ENCODE measurements at places on chromosomes 4 and X. TPM values are rescaled to one million over a fixed set of nuclear protein-coding genes. Genes with fewer than 3 reads are reported as not detected.

DNA sequence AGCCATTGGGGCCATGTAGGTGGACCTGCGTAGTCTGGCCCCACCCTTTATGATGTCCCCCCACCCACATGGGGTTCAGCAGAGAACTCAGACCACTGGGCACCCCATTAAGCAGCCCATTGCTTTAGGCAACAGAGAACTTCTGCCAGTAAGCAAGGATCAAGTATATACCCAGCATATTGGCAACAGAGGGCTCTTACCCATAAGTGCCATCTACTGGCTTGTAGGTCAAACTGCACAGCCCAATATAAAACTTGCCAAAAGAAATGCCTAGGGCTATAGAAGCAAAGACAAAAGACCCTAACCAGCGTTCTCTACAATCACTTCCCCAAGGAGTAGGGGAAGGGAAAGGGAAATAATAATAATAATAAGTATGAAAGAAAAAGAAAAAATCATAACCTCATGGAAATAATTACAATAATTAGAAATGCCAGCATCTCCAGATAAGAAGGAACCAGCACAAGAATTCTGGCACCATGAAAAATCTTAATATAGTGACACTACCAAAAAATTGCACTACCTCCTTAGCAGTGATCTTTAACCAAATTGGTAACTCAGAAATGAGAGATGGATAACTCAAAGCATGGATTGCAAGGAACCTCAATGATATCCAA is 1090.7 kb downstream of the FAT4 start:
- no peak for DNase-seq

GRCh38 chrX:136251041-136251991 is at the start of gene MAP7D3:
Gene MAP7D3 (minus strand): TSS chrX:136251400. CDS start chrX:136251358, 42 bp downstream.
- DNase-seq = peak; percentile 58

DNA sequence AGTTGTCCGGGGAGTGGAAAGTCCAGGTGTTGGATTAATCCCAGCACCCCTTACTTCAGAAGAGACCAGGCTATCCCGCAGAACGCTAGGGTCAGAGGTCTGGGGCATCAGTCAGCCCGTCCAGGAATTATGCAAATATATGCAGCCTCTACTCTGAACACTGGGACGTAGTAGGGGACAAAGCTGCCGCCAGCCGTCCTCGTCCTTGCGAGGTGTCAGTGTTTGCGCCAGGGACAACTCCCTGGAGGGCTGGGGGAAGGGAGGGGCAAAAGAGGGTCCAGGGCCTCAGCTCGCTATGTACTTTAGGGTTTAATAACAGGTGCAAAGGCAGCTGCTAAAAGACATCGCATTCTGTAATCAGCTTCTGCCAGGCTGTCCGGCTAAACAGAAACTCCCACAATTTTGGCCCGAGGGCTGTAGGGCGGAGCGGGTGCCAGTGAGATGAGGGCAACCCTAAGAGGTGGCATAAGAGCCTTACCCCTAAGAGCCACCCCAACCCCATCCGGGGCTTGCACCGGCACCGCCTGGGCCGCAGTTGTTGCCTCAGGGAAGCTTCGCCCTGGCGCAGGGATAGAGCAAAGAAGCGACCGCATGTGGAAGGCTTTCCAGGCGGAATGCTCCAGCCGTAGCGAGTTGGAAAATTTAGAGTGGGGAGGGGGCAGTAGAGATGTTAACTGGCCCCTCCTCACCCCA is 8.4 kb downstream of the HAND2 start:
- peak; percentile 40 for DNase-seq

DNA sequence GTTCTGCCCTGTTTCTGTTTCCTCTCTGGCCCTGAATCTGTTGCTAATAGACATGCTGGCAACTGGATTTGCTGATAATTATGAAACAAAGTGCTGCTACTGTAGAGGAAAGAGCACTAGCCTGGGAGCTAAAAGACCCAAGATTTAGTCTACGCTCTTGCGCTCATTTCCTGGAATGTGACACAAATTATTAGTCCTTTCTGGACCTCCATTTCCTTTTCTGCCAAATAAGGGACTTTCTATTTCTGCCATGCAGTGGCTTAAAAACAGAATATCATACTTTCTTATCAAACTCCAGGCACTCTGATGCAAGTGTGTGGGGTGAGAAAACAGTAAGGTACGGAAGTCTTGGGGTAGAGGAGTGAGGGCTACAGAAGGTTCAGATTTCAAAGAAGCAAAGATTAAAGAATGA is 48.3 kb upstream of the GPR174 start:
- no peak for DNase-seq

DNA sequence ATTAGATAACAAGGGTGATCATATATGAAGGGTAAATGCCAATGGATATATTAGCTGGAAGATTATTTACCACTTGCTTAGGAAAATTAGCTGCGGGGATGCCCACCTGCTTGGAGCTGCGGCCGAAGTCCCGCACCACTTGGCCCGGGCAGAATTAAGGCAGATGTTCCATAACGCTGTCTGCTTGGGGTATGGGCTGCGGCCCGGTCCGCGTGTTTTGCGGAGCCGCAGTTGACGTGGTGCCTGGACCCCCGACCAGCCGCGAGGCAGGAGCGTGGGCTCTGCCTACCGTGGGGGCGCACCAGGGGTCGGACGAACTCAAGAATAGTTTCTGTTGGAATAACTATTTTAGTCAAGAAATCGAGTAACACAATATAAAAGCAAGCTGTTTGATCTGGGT is 235.2 kb downstream of the CPXCR1 start:
- no peak for DNase-seq

DNA sequence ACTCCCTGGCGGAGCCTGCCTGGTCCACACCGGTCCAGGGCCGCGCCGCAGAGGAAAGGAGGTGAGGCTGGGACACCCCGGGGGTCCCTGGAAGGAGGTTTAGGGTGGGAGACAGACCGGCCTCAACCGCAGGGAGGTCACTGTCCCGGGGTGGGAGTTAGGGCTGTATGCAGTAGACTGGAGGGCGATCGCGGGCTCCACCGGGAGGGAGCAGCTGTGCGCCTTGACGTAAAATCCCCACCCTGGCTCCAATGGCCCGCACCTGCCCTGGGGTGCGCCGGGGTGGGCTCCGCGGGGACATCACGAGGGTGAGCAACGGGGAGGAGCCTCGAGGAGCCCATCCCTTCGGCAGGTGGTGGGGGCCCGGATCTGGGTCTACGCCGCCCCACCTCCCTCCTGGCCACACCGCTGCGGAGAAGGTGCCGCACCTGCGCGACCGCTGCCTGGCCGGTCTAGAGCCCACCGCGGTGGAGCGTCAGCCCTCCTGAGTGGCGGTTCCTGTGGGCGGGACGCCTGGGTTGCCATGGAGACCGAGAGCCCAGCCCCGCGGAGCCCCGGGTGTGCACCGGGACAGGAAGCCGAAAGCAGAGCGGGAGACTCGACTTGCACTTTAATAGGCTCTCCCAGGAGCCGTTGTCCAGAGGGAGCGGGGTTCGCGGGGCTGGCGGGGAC is 105.1 kb downstream of the ADRA2C start:
- DNase-seq = peak; percentile 85

- DNase-seq = no peak
Observed at GRCh38 chr4:54144661-54145171, 44.8 kb downstream of the GSX2 start.

- DNase-seq = no peak
Observed at GRCh38 chr4:180619440-180619839, 1623.8 kb upstream of the TENM3 start.

KLHL5 gene
- 11.5 TPM for total RNA-seq

DNA sequence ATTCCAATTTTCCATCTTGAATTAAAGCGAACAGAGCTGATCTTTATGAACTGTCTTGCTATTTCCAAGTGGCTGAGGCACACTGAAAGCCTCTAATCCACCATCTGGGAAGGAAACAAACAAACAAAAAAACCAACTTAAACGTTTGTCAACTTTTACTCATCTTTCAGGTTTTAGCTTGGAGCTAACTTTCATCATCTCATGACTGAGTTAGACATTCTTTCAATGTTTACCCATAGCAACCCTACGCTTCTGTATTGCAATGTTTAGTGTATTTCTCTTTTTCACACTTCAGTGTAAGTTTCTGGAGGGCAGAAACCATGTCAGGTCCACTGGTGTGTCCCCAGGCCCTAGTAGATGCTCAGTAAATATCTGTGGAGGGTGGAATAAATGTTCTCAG is 343.8 kb downstream of the GBA3 start:
- no peak for DNase-seq

TIGD4 gene
- total RNA-seq = 0.83 TPM

DNA sequence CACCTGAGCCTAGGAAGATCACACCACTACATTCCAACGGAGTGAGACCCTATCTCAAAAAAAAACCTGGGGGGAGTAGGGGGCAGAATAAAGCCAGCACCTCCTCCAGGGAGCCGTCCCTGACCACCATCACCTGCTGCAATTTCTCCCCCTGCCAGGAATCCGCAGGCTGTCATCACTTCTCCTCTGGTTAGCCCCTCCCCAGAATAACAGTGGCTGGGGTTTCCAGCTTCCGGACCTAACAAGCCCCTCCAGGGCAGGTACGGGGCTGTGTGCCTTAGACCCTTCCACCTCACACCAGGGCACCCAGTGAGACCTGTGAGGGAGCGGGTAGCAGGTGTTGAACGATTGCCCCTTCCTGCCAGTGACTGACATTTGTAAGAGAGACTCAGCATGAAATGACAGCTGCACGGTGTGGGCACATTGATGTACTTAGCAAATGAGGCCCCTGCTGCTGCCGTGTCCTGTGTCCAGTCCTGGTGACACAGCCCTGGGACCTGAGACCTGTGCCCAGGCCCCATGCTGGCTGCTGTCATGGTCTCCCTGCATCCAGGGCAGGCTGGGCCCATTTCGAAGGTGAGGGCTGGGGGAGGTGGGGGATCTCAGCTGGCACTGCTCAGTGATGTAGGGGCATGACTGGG is 6.7 kb upstream of the WFS1 start:
- no peak for DNase-seq

DNA sequence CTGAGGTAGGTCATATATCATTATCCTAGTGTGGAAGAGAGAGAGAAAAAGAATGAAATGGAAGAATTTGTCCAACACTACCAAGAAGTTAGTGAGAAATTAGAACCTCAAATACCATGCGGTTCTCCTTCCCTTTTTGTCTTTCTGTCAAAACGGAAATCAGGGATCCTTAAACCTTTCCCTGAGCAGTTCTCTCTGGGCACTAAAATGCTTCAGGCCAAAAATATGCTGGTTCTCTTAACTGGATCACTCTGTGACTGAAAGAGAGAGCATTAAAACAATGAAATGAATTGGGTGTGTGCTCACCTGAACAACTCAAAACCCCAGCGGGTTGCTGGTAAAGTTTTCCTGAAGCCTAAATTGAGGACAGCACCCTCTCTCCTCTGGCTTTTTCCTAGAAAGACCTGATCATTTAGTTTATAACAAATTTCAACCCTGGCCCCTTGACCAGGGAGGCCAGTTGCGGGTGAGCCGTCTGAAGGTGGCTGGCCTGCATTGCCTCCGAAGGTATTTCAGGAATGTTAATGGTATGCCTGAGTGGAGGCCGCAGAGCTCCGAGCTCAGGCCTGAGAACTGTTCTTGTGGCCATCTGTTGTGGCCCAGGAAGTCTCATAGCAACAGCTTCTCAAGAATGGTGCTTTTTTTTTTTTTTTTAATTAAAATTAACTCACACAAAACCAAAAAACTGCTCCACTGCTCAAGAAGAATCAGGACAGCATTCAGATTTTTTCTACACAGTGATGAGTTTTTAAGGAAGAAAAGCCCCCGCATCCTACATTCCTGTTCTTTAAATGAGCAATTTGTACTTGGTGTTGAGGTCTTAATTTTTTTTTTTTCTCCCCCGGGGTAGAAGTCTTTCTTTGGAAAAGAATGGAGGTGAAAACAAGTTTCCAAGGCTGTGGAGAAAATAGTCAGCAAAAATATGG is 155.1 kb downstream of the SHROOM3 start:
- no peak for DNase-seq

DNA sequence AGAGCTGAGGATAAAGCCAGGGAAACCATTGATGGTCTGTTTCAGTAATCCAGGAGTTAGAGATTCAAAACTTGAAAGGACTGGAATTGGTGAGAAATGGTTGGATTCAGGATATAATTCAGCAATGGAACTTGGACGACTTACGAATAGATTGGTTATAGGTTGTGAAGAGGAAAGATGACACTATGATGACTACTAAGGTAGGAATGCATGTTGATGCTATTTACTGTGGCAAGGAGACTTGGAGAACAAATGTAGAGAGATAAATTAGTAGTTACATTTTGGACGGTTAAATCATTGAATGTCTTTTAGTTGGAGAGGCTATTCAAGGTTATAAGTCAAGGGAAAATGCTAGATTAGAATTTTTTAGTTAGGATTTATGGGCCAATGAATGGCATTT is 365.4 kb upstream of the TECRL start:
- no peak for DNase-seq

EBP gene
- total RNA-seq = 132 TPM

GRCh38 chr4:143285696-143286437 is 50.8 kb upstream of the GAB1 start:
- DNase-seq = no peak

DNA sequence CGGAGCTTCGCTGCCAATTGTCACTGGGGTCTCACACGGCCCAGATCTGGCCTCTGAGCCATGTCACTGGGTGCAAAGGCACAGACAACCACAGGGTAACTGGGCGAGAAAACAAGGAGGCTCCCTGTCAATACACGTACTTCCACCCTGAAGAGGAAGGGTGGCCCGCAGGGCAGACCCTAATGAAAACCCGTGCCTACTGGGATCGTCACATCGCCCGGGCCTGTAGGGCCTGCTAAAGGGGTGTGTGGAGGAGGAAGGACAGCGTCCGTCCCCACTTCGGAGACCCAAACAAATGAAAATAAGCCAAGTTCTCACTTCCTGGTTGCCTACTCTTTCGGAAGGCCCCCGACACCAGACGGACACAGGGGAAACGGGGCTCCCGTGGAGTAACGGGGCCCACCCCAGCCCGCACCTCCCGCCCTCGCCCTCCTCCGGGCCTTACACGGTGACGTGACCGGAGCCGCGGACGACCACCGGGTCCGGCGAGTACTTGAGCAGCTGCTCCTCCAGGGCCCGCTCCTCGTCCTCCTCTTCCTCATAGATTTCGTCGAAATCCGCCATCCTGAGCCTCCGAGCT is 578 bp downstream of the CHIC2 start:
- DNase-seq = peak; percentile 58

- no peak for DNase-seq
Observed at GRCh38 chr4:185307136-185307950, 88.4 kb downstream of the LRP2BP start.

GRCh38 chr4:109432203-109432602 is 1.4 kb upstream of the SEC24B start:
- no peak for DNase-seq

- DNase-seq = no peak
Observed at GRCh38 chr4:101670897-101671296, 119.6 kb upstream of the BANK1 start.

All from glutamatergic neuron (in vitro differentiated cells).